ENCODE measurements at places on chromosomes 4 and X. TPM values are rescaled to one million over a fixed set of nuclear protein-coding genes. Genes with fewer than 3 reads are reported as not detected.

TRIM75 gene
- not detected for total RNA-seq

RIPPLY1 gene
- total RNA-seq: not detected

PDZD4 gene
- total RNA-seq: 148 TPM

GRCh38 chr4:33302321-33302720 is 2582.2 kb downstream of the PCDH7 start:
- DNase-seq: no peak

DNA sequence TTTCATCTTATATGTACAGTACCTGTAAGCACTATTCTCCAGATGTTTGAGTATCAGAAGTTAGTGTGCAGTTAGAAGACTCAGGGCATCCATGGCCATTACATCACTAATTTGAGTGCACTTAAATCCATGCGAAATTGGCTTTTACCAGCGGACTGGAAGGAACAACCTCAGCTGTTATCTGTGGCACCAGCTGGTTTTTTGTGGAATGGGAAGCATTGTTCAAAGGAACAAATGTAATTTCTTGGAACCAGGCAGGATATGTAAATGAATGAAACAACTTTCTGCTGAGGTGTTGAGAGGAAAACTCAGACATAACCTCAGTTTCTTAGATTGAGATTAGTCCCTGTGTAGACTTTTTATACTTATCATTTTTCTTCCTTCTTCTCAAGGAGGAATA is 60.2 kb downstream of the PDGFRA start:
- DNase-seq: no peak

GRCh38 chrX:150544222-150544787 is 24.1 kb upstream of the MTM1 start:
- DNase-seq: no peak

GRCh38 chr4:67320645-67321044 is 224.7 kb downstream of the CENPC start:
- no peak for DNase-seq

GRCh38 chrX:68992821-68993397 is 164.1 kb downstream of the EFNB1 start:
- no peak for DNase-seq

GRCh38 chrX:27251369-27251768 is 211.8 kb downstream of the PPP4R3C start:
- DNase-seq: no peak

- DNase-seq: no peak
Measured at GRCh38 chrX:23666282-23666681, 1.0 kb upstream of the PRDX4 start.

DNA sequence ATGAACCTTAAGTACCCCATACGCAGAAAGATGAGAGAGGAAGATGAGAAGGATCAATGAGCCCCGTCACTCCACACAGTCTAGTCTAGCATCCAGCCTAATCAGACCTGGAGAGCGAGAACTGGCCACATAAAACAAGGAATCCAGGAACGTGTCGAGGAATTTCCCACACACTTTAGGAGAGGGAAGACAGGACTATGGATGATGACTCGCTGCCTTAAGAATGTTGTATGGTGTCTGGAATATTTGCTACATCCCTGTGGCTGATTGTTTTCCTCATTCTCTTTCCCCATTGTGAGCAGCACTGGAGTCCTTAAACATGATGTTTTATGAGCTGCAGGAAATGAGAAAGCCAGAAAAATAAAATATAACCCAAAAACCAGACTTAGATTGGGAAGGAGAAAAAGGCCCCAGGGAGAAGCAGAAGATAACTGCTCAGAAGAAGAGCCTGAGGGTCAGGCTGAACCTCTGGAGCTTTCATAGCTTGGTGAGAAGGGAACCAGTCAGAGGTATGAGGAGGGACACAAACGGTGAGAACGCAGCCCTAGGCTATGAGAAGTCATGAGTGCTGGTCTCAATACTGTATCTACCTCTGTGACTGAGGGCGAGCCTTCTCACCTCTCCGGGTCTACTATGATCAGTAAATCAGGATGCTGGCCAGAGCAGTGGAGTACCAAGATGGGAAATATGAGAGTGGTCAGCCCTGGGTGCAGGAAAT is 139.5 kb upstream of the NOCT start:
- DNase-seq: no peak

DNA sequence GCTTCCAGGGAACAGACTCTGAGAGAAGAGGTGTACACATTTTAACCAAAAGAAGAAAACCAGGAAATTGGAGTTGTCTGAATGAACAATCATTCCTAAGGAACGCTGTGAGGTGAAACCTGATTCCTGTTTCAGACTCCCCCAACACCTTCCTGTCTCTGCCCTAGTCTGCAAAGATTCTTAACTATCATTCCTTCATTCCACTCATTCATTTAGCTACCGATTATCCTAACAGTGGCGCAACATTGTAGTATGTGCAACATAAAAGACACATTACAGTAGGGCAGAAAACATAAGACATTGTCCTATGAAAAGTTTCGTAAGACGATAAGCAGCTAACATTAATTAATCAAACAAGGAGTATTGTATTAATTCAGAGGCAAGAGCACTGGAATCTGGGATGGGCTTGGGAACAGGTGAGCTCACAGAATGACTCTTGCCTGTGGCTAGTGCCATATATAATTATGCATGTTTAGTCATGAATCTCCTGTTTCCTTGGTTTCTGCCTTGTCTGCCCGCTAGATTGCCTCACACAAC is 23.8 kb upstream of the ADH7 start:
- DNase-seq: no peak

- no peak for DNase-seq
Measured at GRCh38 chrX:71482228-71482958, 50.5 kb upstream of the OGT start.

DNA sequence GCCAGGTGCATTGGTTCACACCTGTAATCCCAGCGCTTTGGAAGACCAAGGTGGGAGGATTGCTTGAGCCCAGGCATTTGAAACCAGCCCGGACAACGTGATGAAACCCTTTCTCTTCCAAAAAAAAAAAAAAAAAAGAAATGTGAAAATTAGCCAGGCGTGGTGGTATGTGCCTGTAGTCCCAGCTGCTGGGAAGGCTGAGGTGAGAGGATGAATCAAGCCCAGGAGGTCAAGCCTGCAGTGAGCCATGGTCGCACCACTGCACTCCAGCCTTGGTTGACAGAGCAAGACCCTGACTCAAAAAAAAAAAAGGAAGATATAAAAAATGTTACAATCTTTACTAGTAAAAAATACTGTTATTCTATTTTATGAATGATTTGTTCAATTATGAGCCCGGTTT is 5.9 kb downstream of the FAM199X start:
- no peak for DNase-seq

GRCh38 chrX:116239944-116240840 is 69.6 kb downstream of the AGTR2 start:
- no peak for DNase-seq

DNA sequence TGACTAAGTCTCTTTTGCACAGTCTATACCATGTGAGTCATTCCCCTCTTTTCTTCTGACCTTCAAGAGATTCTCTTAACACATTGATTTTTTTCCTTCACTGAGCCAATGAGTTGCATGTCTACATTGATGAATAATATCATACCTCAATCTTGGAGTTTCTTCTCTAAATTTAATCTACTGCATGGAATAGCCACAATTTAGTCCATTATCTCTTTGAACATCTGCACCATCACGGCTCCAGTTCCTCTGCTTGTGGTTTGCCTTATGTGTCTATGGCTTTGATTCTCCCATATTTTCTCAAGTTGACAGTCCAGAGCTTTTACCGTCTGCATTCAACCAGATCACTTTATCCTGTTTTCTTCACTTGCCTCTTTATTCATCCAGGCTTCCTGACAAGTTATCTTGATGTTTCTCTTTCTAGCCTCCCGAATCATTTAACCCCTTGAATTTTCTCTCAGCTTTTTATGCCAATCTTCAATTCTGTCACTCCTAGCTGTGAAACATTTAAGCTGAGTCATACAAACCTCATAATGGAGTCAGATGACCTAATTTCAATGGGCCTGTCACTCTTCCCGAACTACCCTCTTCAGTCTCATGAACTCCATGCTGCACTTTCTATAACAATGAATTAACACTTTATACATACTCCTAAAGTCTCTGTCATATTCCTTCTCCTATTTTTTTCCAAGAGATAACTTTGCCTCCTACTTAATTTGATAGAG is 222.3 kb downstream of the CPE start:
- DNase-seq: no peak

All from occipital lobe (tissue), 3 donors.